ENCODE measurements at places on chromosomes 4 and X.

GRCh38 chr4:11198516-11199305 lies 230.0 kb downstream of the HS3ST1 start:
- DNase-seq = no peak

DNA sequence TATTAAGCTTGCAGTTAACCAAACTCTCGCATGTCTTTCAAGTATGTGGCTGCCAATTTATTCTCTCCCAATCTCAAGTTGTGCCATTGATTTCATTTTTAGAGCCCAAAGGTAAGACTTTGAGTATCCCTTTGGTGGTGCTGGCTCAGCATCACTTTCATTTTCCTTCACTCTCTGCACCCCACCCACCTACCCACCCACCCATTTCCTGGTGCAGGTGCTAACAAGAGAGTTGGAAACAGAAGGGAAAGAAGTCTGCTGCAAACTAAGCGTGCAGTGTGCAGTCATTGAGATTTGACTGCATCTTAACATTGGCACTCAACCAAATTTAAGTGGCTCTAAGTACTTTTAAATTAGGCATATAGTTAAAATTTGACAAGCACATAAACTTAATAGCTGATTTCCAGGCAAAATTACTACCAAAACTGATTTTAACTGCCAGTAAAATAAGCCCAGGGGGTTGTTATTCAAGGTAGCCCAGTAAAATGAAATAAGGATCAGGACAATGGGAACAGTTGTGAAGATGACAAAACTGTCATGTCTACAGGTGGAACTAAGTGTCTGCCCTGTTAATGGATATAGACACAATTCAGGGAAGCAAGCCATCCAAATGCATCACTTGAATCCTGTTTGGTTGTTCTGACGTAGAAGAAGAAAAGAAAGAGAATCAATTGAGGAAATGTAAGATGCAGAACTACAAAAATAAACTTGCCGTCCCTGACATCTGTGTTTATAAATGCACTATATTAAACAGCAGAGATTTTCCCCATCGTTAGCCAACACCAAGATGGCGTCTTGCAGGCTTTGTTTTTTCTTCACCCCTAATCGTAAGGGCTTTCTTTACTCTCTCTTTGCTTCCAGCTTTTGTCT lies 184.2 kb downstream of the KDR start:
- DNase-seq = no peak

GRCh38 chrX:78673246-78673645 lies 14.1 kb upstream of the RTL3 start:
- no peak for DNase-seq

- DNase-seq = no peak
Observed at GRCh38 chr4:151725087-151725486, 35.7 kb downstream of the GATB start.

GRCh38 chrX:130834830-130835229 lies 68.2 kb downstream of the ENOX2 start:
- DNase-seq = no peak

- no peak for DNase-seq
Observed at GRCh38 chr4:145497199-145498149, 15.8 kb downstream of the SMAD1 start.

DNA sequence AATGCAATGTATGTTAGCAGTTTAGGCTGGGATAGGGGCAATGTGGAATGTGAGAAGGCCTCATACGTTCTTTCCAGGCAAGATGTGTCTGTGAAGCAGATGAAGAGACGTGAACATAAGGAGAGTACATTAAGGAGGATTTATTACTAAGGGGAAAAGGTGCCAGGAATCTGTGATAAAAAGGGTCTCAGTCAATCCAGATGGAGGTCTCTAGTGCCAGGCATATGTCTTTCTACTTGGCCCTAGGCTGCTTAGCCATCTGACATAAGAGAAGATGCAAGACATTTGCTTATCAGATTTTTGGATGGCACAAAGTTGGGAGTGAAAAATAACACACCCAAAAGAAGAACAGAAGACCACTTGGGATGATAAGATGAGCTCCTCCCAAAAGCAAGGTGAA lies 93.0 kb upstream of the PRKG2 start:
- no peak for DNase-seq

GRCh38 chr4:70709611-70710205 lies 12.1 kb upstream of the RUFY3 start:
- no peak for DNase-seq
